ENCODE measurements at places on chromosomes 1 and 21.

DNA sequence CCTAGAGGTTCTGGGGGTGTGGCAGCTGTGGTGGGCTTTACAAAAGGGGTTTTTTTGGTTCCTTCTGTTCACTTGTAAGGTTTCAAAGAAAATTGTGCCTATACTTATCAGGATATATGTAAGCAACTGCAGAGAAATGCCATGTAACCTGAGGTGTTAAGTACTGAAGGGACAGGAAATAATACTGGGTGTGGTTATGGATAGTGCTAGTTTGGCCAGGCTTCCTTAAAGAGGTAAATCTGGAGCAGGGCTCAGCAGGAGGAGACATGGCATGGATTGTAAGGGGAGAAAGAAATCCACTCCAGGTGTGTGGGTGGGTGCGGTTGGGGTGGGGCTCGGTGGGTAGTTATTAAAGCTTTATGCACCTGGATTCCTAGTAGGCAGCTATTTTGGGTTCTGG lies 28.3 kb downstream of the KIRREL1 start:
- DNase-seq, result no peak

DNA sequence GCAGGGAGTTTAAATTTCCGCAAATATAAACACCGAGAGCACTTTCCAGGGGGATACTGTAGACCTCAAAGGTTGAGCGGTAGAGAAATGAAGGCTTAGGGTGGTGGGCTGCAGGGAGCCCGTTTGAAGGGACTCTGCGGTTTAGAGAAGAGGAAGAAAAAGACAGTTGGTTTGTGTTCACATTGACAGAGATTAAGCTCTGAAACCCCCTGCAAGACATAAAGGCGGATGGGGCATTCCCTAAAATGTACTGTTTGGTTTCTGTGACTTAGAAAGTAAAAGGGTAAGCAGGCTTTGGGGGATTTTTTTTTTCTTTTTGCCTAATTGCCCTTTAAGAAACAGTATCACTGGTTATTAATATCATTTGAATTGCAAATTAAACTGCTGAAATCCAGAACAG lies 1.3 kb downstream of the KAZN start:
- no peak for DNase-seq

DNA sequence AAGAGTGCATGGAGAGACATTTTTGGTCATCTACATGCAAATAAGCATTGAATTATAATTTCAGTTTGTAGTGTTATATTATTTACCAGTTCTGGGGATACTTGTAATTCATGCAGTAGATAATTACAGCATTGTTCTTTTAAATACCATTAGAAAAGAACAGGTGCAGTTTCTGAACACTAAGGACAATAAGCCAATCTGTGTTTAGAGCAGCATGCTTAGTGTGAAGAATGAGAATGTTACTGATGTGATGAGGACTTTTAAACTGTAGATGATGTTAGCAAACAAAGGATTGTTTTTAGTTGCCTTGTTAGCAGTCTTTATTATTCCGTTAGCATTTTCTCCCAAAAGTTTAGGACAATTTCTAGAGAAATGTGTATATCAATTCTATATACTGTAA lies 348.3 kb downstream of the BRINP3 start:
- DNase-seq, result no peak

DNA sequence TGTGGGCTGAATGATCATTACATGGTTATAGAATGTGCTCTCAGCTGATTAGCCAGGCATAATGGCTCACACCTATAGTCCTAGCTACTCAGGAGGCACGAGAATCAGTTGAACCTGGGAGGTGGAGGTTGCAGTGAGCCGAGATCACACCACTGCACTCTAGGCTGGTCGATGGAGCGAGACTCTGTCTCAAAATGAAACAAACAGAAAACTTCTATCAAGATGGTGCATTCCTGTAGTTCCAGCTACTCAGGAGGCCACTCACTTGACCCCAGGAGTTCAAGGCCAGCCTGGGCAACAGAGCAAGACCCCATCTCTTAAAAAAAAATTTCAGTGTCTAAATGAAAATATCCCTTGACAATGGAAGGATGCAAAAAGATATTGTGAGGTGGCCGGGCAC lies 10.9 kb downstream of the TIMM17A start:
- no peak for DNase-seq
